ENCODE measurements at places on chromosomes 7 and 10.

GRCh38 chr10:78247821-78248220, 214.2 kb downstream of the RPS24 start:
- no peak for DNase-seq

DNA sequence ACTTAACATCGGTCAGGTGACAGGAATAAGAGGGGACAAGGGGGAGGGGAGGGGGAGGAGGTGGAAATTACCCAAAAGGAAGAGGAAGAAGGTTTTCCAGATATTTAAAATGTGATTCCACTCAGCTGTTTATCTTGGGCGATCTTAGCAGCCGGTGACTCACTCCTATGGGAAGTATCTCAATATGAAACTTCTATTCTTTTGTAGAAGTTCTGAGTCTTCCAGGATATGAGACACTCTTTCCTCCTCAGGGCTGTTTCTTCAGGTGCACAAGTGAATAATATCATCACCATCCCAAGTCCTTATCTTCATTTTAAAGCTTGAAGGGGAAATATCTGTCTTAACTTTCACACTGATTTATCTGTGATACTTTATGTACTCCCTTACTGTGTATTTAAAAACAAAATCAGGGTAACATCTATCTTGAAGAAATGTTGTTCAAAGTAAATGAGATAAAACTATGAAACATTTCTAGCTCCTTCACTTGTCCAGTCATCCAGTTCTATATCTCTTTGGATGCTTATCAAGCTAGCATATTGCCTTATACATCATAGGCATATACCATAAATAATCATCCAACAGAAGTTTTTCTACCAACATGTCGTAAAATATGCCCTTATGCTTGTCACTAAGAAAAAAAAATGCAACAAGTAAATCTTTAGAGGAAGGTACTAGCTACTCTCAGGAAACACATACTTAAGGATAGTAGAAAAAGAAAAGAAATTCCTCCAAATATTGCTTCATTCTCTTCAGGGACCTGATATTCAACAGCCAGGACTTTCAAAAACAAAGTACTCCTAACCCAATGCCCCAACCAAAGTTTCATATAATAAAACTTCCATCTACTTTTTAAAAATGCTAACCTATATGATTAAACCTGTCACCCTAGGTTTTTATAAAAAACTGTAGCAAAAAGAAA, 13.7 kb downstream of the DOCK4 start:
- no peak for DNase-seq

- no peak for DNase-seq
These were observed 37.4 kb upstream of the BET1 start for GRCh38 chr7:94041529-94041928.

DNA sequence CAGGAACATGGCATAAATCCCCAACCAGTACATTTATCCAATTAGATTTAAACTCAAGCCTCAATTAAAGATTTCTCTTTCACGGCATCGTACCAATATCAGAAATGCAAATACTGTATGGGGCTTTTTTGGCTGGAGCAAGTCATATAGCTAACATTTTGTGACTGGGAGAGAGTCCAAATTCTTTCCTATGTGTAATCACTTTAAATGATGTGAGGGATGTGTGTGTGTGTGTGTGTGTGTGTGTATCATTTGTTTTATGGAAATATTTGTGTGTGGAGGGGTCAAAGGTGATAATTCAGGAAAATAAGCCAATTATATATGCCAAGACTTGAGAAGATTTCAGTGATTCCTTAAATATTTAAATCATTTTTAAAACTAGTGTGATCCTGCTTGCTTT, 196.6 kb downstream of the TRIL start:
- DNase-seq = no peak

GRCh38 chr7:8015100-8015745, 46.6 kb downstream of the GLCCI1 start:
- no peak for DNase-seq

DNA sequence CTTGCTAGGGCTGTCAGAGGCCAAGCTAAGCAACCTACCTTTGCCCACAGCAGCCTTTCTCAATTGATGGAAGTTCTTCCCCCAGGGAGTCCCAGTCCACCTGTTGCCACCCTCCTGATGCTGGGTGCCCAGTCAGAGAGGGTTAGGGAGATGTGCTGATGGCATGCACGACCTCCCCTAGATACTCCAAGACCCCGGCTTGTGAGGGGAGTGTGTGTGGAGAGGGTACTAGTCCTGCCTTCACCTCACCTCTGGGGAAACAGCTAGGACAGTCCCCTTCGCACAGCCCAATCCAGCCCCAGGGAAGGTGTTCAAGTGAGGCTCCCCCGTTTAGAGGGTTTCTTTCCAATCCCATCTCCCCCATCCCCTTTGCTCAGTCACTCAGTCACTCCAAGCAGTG, 1.3 kb upstream of the UNC5B start:
- DNase-seq = no peak

DNA sequence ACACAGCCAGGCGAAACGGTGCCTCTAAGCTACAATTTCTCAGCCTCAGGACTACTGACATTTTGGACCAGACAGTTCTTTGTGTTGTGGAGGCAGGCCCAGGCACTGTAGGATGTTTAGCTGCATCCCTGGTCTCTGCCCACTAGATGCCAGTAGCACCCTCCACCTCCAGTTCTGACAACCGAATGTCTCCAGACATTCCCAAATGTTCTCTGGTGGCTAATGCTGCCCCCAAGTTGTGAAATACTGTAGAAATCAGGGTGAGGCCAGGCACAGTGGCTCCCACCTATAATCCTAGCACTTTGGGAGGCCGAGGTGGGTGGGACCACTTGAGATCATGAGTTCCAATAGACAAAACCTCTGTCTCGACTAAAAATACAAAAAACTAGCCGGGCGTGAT, 18.2 kb downstream of the HNRNPF start:
- no peak for DNase-seq

- no peak for DNase-seq
These were observed 132.3 kb downstream of the HECW1 start for GRCh38 chr7:43244784-43245183.

GRCh38 chr7:29484280-29484679, 79.4 kb upstream of the PRR15 start:
- DNase-seq = no peak

- no peak for DNase-seq
These were observed 624 bp upstream of the CEP55 start for GRCh38 chr10:93495654-93496321.

DNA sequence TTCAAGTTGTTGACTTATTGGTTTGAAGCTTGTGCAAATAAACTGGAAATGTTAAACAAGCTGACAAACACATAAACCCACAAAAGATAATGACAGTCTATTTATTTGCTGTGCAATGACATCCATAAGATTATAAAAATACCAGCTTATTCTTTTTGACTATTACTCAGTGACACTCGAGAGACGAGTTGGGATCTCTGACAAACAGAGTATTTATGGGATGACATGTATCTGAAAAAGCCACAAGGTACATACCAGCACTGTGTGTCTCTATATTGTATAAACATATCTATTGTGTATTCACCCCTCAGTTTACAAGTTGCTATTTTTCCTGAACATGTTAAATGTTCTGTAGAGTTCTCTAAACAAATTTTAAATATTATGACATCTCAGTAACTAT, 88.9 kb downstream of the CHRM2 start:
- no peak for DNase-seq

- DNase-seq = no peak
These were observed 15.6 kb downstream of the SEC31B start for GRCh38 chr10:100504096-100504495.

GRCh38 chr10:60944910-60945297, 919 bp upstream of the RHOBTB1 start:
- DNase-seq = no peak

DNA sequence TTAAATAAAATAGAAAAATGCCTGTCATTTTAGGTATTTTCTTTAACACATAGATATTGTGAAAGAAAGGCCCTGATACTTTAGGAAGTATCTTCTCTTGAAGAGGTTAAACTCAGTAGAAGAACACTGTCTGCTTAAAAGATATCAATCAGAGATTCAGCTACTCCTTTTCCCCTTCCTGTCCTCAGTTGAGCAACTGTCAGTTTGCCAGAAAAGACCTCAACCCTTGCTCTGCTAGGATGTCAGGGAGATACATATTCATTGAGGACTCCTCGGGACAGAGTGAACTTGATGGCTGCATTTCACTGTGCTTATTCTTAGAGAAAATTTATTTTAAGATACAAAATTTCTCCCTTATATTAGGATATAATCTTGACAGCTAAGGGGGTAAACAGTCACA, 173.6 kb upstream of the CACNA2D1 start:
- no peak for DNase-seq

- DNase-seq = no peak
These were observed 1014.5 kb upstream of the LRRTM3 start for GRCh38 chr10:65911151-65911835.

DNA sequence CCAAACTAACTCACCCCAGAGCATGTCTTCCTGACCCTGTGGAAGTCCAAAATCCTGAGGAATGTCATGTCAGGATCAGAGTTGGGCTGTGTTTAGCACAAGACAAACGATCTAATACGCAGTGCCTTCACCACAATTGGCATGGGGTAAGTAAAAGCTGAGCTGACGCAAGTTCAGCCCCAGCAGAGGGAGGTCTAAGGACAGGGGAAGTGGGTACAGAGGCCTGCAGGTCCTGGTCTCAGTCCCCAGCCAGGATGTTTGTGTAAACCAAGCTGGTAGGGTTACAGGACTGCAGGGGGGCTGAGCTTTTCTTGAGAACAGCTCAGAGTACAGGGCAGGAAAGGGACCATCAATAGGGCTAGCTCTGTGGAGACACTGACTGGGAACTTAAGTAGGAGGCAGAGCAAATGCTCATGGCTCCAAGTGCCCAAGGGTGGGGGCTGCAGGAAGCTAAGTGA, 5.3 kb upstream of the KCNIP2 start:
- DNase-seq = no peak

GRCh38 chr10:105609451-105609850, 968.4 kb downstream of the SORCS3 start:
- no peak for DNase-seq

DNA sequence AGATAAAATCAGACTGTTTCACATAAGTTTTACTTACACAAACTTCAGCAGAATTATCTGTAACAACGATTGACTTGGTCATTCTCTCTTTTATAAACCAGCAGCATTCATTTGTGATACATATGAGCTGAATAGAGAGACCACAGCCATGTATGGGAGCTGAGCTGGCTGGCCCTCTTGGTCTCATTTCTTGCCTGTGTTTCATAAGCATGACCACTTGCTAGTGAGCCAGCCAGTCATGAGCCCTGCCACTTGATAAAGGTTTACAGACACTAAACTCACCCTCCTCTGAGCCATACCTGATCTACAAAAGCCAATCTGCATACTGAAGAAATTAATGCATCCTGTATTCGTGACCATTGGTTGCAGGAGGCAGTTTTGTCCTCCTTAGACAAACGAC, 82.1 kb downstream of the PKD1L1 start:
- no peak for DNase-seq

DNA sequence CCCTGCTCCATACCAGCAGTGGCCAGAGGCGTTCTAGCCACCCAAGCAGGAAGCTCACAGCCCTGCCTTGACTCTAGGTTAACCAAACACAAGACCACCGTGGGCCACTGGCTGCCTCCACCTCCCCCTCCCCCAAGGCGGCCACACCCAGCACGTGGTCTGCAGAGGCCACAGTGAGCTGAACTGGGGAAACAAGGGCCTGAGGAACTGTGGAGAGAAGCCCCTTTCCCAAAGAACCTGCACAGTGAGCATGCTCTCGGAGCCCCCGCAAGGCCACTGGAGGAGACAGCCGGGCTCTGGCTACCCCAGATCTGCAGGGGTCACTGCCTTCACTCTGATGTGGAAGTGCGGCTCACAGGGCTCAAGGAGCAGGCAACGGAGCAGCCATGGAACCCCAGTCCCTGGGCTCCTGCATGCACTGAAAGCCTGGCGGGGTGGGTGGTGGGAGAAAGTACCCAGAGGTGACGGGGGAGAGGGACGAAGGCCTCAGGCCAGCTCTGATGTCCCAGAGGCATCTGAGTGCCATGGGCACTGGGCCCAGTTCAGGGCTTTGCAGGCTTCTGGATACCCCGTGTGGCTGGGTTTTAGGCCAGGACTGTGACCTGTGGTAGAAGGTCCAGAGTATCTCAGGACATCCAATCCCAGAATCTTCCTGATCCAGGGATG, 189.2 kb downstream of the EBF3 start:
- no peak for DNase-seq

GRCh38 chr7:153396475-153396874, 636.9 kb downstream of the ACTR3B start:
- no peak for DNase-seq

- no peak for DNase-seq
These were observed 72.3 kb downstream of the CPEB3 start for GRCh38 chr10:92218569-92218968.

- no peak for DNase-seq
These were observed 217.3 kb downstream of the GPR158 start for GRCh38 chr10:25392132-25392531.

- no peak for DNase-seq
These were observed 305.8 kb upstream of the KCND2 start for GRCh38 chr7:119967221-119967620.

DNA sequence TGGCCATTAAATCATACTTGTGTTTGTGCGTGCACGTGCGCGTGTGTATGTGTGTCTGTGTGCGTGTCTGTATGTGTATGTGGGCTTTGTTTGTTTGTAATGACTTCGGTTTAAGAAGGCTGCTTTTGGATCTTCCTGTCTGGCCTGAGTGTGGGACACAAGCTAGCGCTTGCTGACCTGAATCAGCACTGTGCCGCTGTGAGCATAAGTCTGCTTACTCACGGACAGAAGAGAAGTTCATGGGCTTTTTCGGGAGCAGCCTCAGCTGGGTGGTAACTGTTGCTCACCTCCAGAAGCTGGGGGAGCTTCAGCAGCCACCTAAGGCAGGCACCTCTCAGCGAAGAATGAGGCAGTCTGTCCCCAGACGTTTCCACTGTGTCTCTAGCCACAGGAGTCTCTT, 56.1 kb upstream of the TRUB1 start:
- DNase-seq = no peak

GRCh38 chr10:55091691-55092328, 290.8 kb upstream of the PCDH15 start:
- DNase-seq = no peak

GRCh38 chr10:59283456-59284091, 78.8 kb downstream of the FAM13C start:
- no peak for DNase-seq

- DNase-seq = no peak
These were observed 245.8 kb downstream of the CDK14 start for GRCh38 chr7:90841759-90842429.
